Calu3 (cell line): ENCODE measurements at places on chromosomes 12 and 14. TPM values are rescaled to one million over a fixed set of nuclear protein-coding genes. Genes with fewer than 3 reads are reported as not detected.

The LMNTD1 gene
- not detected in 2 replicates for total RNA-seq

- H3K27me3 ChIP-seq = no peaks in the 10 kb centered on the region
- H3K4me1 ChIP-seq = no peaks in the 10 kb centered on the region
- H3K36me3 ChIP-seq = peaks cover 4% of the 10 kb centered on the region
- no peak overlapping the region for H3K27ac ChIP-seq
- H3K4me3 ChIP-seq = no peak overlapping the region
These were observed 19.4 kb upstream of the P2RX4 start for GRCh38 chr12:121190523-121191031.

DNA sequence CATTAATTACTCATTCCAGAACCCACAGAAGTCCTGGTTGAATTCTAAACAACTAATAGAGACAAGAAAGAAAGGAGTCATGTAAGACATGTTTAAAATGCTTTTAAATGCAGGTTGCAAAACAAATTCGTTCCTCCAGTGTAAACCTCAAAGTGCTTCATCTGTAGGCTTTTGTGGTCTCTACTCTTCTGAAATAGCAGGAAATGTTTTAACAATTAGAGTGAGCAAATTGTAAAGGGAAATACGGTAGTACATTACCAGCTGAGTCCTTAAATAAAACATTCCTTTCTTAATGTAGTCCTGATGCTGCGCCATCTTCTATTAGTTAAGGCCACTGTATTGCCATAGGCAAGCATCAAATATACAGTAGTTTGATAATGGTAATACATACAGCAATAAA is 1934.2 kb upstream of the SEL1L start:
- no peak overlapping the region for H3K27ac ChIP-seq
- H3K4me1 ChIP-seq = no peaks in the 10 kb centered on the region
- H3K27me3 ChIP-seq = no peaks in the 10 kb centered on the region
- DNase-seq = no peak
- H3K36me3 ChIP-seq = no peaks in the 10 kb centered on the region

DNA sequence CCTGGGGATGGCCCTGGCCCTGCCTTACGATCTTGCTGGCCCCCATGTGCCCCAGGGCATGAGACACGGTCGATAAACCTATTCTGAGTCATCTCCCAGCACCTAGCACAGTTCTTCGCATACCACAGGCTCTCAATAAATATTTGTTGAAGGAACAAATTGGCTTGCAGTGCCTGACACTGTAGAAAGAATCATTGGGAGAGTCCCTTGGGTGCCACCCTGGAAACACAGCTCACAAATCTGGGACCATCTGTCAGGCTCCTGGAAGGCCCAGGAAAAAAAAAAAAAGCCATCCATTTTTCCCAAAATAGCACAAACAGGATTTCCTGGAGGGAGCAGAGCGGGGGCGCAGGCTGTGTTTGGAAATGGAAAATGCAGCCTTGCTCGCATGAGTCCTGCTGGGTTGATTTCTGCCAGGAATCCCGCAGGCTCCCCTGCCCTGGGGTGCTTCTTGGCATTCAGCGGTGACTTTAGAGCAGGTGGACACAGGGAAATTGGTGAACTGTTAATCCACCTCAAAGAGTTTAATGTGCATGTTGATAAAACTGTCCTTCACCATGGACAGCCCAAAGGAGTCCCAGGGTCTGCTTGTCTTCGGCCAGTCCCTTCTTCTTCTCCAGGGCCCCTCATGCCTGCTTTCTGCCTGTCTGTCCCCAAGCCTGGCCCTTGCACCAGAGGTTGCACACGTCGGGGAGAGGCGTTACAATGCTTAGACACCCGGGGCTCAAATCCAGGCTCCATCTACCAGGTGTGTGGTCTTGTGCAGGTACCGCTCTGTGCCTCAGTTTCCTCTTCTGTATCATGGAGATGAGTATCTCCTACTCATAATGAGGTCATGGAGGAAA is 106.1 kb upstream of the RFLNA start:
- peaks cover 19% of the 10 kb centered on the region for H3K27me3 ChIP-seq
- peak; percentile 82 for DNase-seq
- H3K36me3 ChIP-seq = no peaks in the 10 kb centered on the region
- H3K4me3 ChIP-seq = peak overlapping the region; percentile 31

DNA sequence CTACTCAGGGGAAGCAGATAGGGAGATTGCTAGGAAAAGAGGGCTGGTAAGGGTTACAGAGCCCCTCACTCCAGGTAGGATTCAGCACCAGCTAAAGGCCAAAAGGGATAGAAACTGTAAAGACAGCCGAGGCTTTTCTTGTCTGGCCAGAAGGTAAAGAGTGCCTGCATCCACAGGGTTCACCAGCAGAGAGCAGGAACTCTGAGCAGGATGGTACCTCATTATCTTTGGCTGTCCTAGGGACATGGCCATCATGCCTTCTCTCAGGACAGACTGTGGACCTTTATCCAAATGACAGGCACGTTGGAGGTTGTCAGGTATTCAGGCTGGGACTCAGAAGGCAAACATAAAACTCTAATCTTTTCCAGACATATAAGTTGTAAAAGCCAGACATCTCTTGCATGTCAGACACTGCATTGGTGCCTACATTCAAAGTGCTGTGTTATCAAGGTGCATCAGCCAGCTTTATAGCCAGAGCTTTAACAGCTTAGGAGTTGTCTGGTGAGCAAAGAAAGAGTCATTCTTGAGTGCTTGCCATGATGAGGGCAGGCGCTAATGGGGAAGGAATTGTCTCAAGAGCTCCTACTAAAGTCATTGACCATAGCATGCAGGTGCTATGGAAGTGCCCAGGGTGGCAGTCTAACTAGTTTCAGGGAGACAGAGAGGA is 89.5 kb downstream of the PELI2 start:
- peaks cover 8% of the 10 kb centered on the region for H3K4me1 ChIP-seq
- no peak overlapping the region for H3K4me3 ChIP-seq
- DNase-seq = no peak
- no peak overlapping the region for H3K27ac ChIP-seq
- H3K36me3 ChIP-seq = peaks cover 5% of the 10 kb centered on the region

- peaks cover 14% of the 10 kb centered on the region for H3K4me1 ChIP-seq
- peaks cover 47% of the 10 kb centered on the region for H3K27me3 ChIP-seq
- peaks cover 16% of the 10 kb centered on the region for H3K36me3 ChIP-seq
- DNase-seq = peak; percentile 49
These were observed 1.4 kb upstream of the ASIC1 start for GRCh38 chr12:50055831-50056638.

GRCh38 chr12:127272864-127273263 is 994.1 kb upstream of the TMEM132C start:
- DNase-seq = no peak
- no peak overlapping the region for H3K27ac ChIP-seq
- no peak overlapping the region for H3K4me3 ChIP-seq

GRCh38 chr12:103780093-103780440 is 61.0 kb downstream of the NT5DC3 start:
- H3K36me3 ChIP-seq = peaks cover 43% of the 10 kb centered on the region
- no peak overlapping the region for H3K4me3 ChIP-seq
- H3K27ac ChIP-seq = peak overlapping the region; percentile 42
- H3K27me3 ChIP-seq = no peaks in the 10 kb centered on the region

GRCh38 chr12:114767084-114767760 is 83.2 kb upstream of the TBX3 start:
- no peaks in the 10 kb centered on the region for H3K27me3 ChIP-seq
- H3K4me1 ChIP-seq = no peaks in the 10 kb centered on the region
- no peak overlapping the region for H3K4me3 ChIP-seq
- DNase-seq = no peak
- H3K36me3 ChIP-seq = no peaks in the 10 kb centered on the region
- H3K27ac ChIP-seq = no peak overlapping the region

The UNC79 gene
- 0.07 TPM in 1 of 2 replicates, not detected in the other for total RNA-seq

The RPS6KL1 gene
- 16.4 and 18.5 TPM in 2 replicates for total RNA-seq

DNA sequence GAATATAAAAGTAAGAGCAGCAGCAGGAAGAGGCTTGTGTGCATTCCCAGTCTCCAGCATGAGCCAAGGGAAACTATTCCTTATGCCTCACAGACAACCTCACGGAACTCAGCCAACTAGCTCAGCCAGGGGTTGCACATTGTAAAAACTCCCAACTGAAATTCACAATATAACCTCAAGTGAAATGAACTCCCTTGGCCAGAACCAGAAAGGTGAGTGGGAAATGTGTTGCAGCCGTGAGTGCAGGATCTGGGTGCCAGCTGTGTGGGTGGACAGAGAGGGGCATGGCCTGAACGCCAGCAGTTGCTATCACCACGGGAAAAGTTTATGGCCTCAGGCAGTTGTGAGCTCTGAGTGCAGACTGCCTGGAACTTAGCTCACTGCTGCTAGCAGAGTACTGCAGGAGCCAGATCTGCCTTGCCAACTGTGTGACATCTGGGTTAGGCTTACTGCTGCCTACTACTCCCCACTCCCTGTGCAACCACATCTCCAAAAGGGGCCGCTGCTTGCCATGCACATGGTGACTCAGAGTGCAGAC is 2.3 kb upstream of the CLEC1A start:
- H3K27me3 ChIP-seq = peaks cover 14% of the 10 kb centered on the region
- no peak overlapping the region for H3K27ac ChIP-seq
- no peak overlapping the region for H3K4me3 ChIP-seq
- no peaks in the 10 kb centered on the region for H3K4me1 ChIP-seq
- no peaks in the 10 kb centered on the region for H3K36me3 ChIP-seq

GRCh38 chr12:29451888-29452287 is 45.6 kb downstream of the OVCH1 start:
- no peaks in the 10 kb centered on the region for H3K36me3 ChIP-seq
- no peak overlapping the region for H3K4me3 ChIP-seq
- no peaks in the 10 kb centered on the region for H3K4me1 ChIP-seq
- DNase-seq = no peak

- H3K27me3 ChIP-seq = no peaks in the 10 kb centered on the region
- DNase-seq = no peak
- peak overlapping the region; percentile 99 for H3K27ac ChIP-seq
These were observed 751 bp downstream of the PSMB5 start for GRCh38 chr14:23033801-23034497.

DNA sequence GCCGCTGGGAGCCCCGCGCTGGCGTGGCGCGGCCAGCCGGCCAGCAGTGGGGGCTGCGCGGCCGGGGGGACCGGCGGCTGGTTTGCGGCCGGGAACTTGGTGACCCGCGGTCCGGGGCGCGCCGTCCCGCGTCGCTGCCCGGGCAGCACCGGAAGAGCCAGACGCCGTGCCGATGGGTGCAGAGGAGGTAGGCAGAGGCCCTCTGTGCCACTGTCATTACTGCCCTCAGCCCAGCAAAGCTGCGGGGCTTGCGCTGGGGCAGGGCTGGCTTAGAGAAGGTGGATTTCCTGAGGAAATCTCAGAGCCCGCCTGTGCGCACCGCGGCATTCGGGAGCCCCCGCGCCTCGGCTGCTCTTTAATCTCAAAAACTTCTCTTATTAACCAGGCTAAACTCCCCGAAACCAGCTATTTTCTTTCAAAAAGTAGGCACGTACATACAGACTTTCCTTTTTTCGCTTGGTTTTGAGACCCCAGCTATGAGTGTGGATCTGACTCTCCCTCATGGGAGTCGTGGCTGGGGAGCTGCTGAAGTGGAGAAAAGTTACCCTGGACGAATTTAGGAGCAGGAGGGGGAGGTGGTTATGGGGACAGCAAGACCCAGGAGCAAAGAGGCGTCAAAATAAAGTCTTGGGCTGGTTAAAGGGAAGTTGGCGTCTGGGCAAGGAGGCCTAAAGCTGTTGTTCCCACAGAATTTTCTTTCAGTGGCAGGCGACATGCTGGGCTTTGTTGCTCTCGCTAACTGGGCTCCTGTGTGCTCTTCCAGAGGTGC is 802 bp downstream of the SUSD6 start:
- DNase-seq = peak; percentile 26
- H3K4me1 ChIP-seq = peaks cover 48% of the 10 kb centered on the region
- H3K27me3 ChIP-seq = no peaks in the 10 kb centered on the region
- peak overlapping the region; percentile 94 for H3K27ac ChIP-seq

The MGST1 gene
- total RNA-seq = 352 and 354 TPM in 2 replicates

DNA sequence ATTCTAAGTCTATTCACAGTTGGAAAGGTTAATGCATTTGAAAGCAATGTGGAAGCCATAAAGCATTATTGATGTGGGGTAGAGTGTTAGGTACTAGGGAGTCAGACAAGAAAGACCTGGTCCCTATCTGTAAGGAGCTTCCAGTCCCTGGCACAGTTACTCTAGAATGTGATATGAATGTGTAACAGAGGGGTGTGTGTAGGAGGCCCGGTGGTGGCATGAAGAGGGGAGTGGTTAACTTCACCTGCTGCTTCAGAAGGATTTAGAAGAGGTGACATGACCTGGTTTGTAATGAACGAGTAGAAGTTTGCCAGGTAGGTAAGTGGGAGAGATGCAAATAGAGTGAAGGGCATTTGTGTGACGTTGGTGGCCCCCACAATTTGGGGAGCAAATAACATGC is 15.1 kb upstream of the GALNT6 start:
- DNase-seq = no peak
- no peak overlapping the region for H3K27ac ChIP-seq
- no peaks in the 10 kb centered on the region for H3K36me3 ChIP-seq
- H3K27me3 ChIP-seq = no peaks in the 10 kb centered on the region

- no peak within 1 kb of the TSS for H3K4me3 ChIP-seq
- H3K27ac ChIP-seq = no peak within 1 kb of the TSS
- H3K4me1 ChIP-seq = no peaks in the 10 kb centered on the region
- H3K36me3 ChIP-seq = no peaks in the 10 kb centered on the region
- DNase-seq = no peak
- H3K27me3 ChIP-seq = peaks cover 44% of the 10 kb centered on the region
These were observed at the start of gene FAM181A for GRCh38 chr14:93926873-93927799. TSS of gene FAM181A (plus strand) at chr14:93927344. CDS start at chr14:93928286, 942 bp downstream.

The CD27 gene
- not detected in 2 replicates for total RNA-seq

- no peak overlapping the region for H3K27ac ChIP-seq
- no peaks in the 10 kb centered on the region for H3K36me3 ChIP-seq
- no peaks in the 10 kb centered on the region for H3K4me1 ChIP-seq
- H3K27me3 ChIP-seq = no peaks in the 10 kb centered on the region
These were observed 83.7 kb downstream of the HEATR5A start for GRCh38 chr14:31336646-31337045.
